ENCODE measurements at places on chromosomes 4 and X. TPM values are rescaled to one million over a fixed set of nuclear protein-coding genes. Genes with fewer than 3 reads are reported as not detected.

CT45A2 gene
- 0.31 TPM for total RNA-seq

MSX1 gene
- total RNA-seq = 0.99 TPM

ENPP6 gene
- total RNA-seq = 3.5 TPM

TEX13B gene
- 0.81 TPM for total RNA-seq

USP17L26 gene
- not detected for total RNA-seq

ENPEP gene
- total RNA-seq = 2.4 TPM

PAGE2B gene
- 33.9 TPM for total RNA-seq

OCIAD1 gene
- 112 TPM for total RNA-seq

MAGEA1 gene
- 8.3 TPM for total RNA-seq

LNX1 gene
- 5.8 TPM for total RNA-seq

GAGE12H gene
- 1.1 TPM for total RNA-seq

GIMD1 gene
- not detected for total RNA-seq

ART3 gene
- 73.9 TPM for total RNA-seq

ADD1 gene
- total RNA-seq = 355 TPM

ARMCX2 gene
- 16.1 TPM for total RNA-seq

DNA sequence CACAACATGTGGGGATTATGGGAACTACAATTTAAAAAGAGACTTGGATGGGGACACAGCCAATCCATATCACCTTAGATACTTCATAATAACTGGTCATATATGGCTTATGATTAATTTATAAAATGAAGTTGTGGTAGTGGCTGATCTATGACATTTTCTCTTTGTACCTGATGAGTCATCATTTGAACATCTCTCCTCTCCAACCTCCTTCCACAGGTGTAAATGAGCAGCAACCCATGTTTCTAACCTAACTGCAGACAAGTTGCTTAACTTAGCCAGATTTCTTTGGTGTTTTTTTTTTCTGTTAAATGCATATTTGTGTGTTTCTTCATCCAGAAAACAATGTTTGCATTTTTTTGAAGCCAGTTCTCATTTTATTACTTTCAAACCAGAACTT lies 42.6 kb downstream of the SPANXA2 start:
- no peak for DNase-seq

- no peak for DNase-seq
Measured at GRCh38 chr4:8828869-8829268, 42.8 kb downstream of the HMX1 start.

- DNase-seq = no peak
Measured at GRCh38 chr4:7771541-7772507, 167.8 kb downstream of the AFAP1 start.

DNA sequence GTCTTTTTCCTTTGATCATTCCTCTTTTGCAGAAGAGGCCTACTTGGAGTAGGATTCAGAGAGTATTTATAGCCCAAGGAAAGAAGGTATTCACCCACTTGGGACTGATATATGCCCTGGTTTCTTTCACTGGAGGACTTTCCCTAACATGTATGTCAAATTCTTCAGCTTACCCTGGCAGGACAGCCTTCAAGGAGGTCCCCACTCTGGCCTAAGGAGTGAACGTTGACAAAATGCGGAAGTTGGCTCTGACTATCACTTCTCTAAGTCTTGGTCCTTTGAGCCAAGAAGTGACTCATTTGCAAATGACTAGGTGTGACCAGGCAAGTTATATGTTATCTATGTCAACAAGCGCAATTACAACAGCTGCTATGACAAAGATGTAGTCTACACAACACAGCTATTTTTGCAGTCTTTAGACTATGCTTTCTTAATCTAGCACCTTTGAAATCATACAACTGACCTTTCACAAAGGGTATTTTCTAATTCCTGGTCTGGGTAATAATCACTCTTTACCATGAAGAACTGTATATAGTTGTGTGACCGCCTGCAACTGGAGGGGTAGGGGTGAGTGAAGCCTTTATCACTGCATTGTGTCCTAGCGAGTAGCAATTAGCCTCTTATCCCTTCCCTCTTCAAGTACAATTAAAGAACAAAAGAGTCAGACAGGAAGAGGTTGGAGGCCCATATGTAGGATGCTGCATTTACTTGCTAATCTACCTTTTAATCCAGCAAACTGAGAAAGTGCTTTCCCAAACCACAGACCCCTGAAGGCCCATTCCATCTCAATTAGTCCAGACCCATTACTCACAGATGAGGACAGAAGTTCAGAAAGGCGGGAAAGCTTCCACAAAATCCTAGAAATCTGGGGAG lies 50.1 kb downstream of the RASGEF1B start:
- DNase-seq = no peak

GRCh38 chr4:139311909-139312308 lies 9.6 kb upstream of the NDUFC1 start:
- no peak for DNase-seq

GRCh38 chrX:111040377-111041017 lies 55.5 kb upstream of the PAK3 start:
- DNase-seq = no peak

- no peak for DNase-seq
Measured at GRCh38 chr4:110754716-110755115, 131.8 kb upstream of the PITX2 start.

GRCh38 chrX:21757960-21758359 lies at the start of gene SMPX:
TSS of gene SMPX (minus strand) at chrX:21758116. CDS start at chrX:21754290, 3,826 bp downstream.
- DNase-seq = no peak

DNA sequence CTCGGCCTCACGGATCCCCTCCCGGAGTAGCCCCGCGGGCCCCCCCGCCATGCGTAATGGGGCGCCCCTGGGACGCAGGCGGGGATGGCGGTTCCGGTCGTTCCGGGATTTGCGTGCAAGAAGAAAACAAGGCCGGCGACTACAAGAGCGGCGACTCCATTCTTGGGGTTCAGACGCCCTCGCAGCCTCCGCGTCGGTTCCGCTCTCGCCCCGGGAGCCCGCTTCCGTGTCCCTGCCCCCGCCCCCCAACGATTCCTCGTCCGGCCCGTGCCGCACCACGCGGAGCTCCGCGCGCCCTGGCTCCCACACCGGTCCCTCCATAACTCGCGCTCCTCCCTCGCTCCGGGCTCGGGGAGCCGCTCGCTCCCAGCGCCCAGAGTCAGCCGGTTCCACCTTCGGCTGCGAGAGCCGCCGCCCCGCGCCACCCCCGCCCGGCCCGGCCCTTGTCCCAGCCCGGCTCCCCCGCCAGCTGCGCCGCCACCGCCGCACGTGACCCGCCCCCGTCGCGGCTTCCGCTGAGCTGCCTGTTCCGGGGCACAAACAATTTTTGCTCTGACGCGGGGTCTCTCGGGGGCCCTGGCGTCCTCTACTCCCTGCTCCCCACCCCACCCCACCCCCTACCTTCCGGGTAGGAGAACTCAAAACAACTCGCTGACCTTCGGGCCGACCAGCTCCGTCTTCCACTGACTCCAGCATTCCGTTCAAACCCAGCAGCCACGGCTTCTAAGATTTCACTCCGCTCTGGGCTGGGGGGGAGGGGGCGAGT lies 78.8 kb upstream of the BCOR start:
- peak; percentile 57 for DNase-seq

DNA sequence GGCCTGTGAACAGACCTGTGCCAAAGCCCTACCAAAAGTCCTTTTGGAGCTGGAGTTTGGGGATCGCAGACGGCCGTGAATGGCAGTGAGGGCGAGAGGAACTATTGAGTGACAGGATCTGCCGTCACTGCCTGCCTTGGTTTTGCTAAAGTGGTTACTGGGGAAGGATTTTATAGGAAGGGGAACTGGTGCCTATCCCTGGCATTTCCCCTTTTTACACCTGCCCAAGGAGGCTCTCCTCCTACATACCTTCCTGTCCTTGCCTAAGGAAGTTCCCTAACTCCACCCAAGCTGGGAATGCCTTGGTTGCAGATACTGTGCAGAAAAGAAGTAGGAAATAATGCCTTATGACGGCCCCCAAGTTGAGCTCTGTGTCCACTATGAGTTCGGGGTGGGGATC lies 14.5 kb downstream of the LONRF3 start:
- DNase-seq = no peak

GRCh38 chr4:65880594-65880993 lies 210.3 kb upstream of the EPHA5 start:
- DNase-seq = no peak

DNA sequence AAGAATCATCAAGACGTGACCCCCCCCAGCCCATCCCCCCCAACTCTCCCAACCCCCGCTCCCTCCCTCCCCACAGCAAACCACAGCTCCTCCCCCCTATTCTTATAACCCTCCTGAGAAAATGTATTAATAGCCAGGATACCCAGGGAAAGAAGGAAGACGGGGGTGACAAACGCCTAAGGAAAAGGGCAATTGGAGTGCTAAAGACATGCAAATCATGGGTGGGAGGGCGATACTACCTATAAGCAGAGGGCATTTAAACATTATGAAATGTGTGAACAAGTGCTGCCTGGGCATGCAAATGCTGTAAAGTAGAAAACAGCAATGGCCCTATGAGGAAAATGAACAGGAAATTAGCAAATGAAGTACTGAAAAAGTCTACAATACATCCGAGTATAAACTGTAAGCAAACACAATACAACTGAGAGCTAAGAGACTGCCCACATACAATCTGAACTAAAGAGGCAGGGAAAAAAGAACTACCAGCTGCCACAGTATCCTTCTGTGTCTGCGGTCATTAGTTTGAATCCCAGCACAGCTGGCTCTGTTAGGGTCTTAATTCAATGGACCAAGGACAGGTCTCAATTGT lies 2.4 kb downstream of the CXXC4 start:
- peak; percentile 16 for DNase-seq

- DNase-seq = no peak
Measured at GRCh38 chr4:1470816-1471442, 64.7 kb upstream of the NKX1-1 start.

- no peak for DNase-seq
Measured at GRCh38 chrX:134810211-134810610, 151.9 kb upstream of the PLAC1 start.

GRCh38 chr4:78845472-78845871 lies 69.3 kb downstream of the BMP2K start:
- DNase-seq = no peak

DNA sequence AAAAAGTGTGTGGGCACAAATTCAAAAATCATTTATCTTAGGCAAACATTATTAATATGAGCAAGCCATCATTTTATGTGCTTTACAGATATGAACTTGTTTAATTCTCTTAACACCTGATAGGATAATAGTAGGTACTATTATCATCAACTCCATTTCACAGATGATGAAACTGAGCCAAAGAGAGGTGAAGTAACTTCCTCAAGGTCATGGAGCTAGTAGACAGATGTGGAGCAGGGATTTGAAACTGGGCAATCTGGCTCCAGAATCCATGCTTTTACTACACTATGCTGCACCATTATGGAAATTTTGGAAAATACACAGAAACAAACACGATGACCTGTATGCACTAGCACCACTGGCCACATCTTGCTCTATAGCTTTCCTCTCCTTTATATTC lies 1.0 kb upstream of the PIN4 start:
- no peak for DNase-seq

- no peak for DNase-seq
Measured at GRCh38 chr4:167233685-167234315, 494 bp downstream of the SPOCK3 start.

DNA sequence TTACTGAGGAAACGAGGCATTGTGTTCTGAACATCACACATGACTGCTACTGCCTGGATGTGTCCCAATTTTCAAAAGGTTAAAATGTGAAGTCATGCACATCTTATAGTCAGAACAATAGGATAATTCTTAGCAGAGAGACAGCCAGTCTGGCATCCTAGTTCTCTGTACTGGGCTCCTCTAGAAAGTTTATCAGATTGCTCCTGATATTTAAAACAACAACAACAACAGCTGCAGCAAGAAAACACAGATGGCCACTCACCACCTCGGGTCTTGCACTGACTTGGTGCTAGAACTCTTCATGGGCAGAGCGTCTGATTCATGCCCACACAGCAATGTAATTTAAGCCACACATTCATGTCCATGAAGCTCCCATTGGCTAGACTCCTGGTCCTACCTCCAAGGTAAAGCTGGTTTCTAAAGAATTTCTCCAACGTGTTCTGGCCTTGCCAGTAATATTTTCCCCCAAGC lies 33.3 kb upstream of the SLC2A9 start:
- no peak for DNase-seq

GRCh38 chr4:78735697-78736096 lies 40.5 kb upstream of the BMP2K start:
- no peak for DNase-seq

- no peak for DNase-seq
Measured at GRCh38 chr4:23458054-23458453, 431.8 kb downstream of the PPARGC1A start.

DNA sequence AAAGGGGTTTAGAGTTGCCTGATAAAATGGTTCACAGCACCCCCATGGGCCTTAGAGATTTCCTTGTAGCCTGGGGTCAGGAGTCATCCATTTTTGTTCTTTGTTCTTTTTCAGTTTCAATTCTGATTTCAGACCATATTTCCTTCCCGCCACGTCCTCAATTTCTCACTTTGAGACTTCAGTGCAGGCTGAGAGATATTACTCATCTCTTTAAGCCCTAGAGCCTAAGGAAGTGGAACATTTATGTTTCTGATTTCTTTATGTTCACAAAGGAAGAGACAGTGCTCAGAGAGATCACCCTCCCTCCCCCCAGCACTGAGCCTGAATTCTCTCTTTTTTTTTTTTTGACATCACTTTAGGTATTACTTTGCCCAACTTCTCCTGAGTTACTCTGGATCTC lies 56.3 kb downstream of the MSN start:
- DNase-seq = no peak

- DNase-seq = no peak
Measured at GRCh38 chrX:44261286-44261685, 82.2 kb downstream of the EFHC2 start.

GRCh38 chrX:8579602-8580001 lies 115.0 kb downstream of the VCX3B start:
- no peak for DNase-seq

GRCh38 chr4:101104312-101105052 lies 242.8 kb downstream of the PPP3CA start:
- DNase-seq = no peak

- DNase-seq = no peak
Measured at GRCh38 chr4:150457802-150458201, 124.1 kb upstream of the MAB21L2 start.

DNA sequence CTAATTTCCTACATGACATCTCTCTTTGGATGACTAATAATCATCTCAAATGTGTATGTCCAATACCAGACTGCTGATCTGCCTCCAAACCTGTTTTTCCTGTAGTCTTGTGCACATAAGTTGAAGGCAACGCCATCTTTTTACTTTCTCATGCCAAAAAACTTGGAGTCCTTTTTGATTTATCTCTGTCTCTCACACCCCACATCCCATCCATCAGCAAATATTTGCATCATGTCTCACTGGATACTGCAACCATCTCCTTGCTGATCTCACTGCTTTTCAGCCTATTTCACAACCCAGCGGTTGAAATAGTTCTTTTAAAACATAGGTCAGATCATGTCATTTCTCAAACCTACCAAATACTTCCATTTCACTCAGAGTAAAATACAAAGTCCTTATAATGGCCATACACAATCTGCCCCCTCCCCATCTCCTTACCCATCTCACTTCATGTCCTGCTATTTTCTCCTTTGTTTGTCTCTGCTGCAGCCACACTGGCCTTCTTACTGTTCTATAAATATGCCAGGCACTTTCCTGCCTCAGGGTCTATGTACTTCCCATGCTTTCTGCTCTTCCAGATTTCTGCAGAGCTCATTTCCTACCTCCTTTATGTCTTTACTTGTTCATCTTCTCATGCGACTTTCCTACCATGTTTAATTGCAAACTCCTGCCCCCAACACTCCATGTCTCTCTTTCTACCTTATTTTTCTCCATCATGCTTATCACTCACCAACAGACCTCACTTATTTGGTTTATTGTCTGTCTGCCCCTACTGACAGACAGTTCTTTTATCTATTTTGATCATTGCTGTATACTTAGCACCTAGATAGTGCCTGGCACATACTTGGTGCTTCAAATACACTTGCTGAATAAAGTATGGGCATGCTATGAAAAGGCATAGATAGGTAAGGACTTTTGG lies 98.8 kb downstream of the ANXA3 start:
- no peak for DNase-seq
